ENCODE measurements at places on chromosomes 6 and 20.

- DNase-seq = no peak
Observed at GRCh38 chr20:58634521-58635278, 16.4 kb upstream of the STX16 start.

DNA sequence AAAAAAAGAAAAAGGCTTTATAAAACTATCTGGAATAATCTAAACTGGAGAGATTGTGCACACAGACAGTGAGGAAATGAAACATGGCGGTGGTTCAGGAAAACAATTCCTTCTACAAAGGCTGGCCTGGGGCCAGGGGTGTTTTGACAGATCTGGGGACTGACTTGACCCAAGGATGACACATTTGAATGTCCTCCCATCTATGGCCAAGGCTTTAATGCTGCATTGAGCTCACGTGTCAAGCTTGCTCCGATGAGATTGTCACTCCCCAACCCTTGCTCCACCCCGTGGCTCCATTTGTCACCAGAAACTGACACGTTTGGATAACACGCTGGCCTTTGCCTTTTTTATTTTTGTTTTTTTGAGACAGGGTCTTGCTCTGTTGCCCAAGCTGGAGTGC is 156.1 kb downstream of the ZFP64 start:
- DNase-seq = no peak

DNA sequence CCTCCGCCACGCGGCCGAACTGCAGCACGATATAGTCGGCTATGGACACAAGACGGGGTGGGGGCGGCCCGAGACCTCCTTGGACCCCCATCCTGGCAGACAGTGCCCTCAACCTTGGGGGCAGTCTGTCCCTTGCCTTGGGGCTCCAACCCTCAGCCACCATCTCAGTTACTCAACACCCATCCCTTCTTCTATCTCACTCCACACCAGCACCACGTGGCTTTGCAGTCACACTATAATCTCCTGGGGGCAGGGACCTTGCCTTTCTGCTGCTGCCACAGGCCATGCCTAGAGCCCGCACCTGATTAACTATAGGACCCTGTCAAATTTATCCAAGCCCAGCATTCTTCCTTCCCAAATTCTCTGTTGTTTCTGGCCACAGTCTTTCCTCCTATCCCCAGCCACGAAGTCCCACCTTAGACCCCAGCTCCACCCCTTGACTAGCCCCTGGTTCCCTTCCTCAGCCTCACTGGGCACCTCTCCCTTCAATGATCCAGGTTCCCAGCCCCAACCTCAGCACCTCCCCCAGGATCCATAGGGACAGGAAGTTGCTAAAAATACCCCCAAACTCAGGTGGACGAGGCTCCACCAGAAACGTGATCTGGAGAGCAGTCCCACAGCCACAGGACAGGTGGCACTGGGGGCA is 1.7 kb upstream of the TEAD3 start:
- DNase-seq = peak; percentile 27

GRCh38 chr20:50708845-50709635 is 17.7 kb upstream of the RIPOR3 start:
- no peak for DNase-seq

GRCh38 chr6:143958839-143959399 is 49.1 kb downstream of the PLAGL1 start:
- DNase-seq = no peak

GRCh38 chr6:156123731-156124130 is 653.4 kb upstream of the ARID1B start:
- no peak for DNase-seq

- DNase-seq = no peak
Observed at GRCh38 chr6:69280858-69281257, 516.0 kb downstream of the LMBRD1 start.

DNA sequence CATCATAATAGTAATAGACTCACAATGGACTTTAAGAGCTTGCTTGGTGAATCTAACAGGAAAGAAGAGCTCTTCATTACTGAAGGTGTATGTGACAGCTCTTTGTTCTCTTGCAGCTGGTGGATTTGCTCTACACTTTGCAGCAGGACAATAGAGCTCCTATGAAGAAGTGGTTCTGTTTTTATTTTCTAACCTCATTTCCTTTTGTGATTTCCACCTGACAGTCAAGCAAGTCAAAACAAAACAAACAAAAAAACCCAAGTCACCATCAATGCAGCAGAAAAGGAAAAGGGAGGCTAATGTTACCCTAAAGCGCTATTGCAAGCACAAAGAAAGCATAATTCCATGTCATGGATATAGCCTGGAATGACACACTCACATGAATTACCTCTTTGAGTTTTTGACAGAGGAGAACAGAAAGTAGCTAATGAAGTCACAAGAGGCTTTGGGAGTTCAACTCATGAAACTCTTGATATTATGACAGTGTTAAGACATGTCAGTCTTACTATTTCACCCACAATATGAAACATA is 1188.1 kb downstream of the EPHA7 start:
- no peak for DNase-seq

GRCh38 chr20:21234806-21235483 is 68.2 kb upstream of the XRN2 start:
- DNase-seq = no peak

DNA sequence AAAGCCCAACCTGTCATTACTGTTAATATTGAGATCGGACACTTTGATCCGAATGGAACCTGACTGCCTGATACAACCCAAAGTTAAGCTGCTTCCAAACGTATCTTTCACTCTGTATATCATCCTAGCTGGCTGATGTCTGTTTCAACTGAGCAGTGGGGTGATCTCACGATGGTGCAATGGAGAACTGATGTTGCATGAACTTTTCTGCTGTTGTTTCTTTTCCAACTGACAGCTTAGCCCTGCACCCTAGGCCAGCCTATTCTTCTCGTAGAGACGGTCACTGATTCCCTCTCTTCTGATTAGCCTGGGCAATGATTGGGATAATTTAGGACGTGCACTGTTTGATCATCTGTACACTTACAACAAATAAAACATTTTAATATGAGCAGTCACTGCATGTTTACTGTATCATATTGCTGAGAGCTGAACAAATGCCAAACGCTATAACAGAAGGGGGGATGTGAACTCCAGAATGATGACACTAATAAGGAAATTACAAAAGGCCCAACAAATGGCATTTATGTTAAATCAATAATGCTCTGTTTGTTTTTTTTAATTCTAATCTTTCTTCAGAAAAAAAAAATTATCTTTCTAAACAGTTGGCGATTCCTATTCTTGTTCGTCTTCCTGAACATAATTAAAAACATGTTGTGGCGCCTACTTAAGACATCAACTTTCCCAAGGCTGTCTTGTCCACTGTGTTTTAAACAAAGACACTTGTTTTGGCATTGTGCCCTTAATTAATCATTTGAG is 184.8 kb downstream of the ZNF217 start:
- peak; percentile 11 for DNase-seq

DNA sequence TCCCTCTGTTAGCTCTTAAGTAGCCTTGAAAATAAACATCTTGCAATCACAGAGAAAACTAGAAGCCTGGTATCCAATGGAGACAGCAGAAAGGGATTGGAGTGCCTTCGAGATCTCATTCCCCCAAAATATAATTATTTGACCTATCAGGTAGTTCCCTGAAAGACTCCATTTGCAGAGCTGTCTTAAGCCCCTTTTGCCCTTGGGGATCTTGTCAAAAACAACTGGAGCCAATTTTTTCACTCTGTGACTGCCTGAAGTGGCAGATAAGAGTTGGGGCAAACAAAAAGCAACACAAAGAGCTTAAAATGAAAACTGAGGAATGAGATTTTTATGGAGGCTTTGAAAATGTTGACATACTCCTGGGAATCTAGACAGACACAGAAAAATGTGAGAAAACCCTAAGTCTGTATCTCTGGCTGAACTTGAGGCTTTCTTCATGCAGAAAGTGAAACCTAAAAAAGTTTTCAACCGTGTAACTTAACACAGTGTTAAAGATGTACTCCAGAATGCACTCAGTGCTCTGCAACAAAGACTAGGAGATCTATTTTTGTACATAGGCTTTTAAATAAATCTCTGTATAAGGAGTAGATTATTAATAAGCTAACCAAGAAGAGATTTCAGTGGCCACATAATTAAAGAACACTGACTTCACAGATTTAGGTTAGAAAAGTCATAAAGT is 971.1 kb upstream of the MAN1A1 start:
- peak; percentile 74 for DNase-seq

DNA sequence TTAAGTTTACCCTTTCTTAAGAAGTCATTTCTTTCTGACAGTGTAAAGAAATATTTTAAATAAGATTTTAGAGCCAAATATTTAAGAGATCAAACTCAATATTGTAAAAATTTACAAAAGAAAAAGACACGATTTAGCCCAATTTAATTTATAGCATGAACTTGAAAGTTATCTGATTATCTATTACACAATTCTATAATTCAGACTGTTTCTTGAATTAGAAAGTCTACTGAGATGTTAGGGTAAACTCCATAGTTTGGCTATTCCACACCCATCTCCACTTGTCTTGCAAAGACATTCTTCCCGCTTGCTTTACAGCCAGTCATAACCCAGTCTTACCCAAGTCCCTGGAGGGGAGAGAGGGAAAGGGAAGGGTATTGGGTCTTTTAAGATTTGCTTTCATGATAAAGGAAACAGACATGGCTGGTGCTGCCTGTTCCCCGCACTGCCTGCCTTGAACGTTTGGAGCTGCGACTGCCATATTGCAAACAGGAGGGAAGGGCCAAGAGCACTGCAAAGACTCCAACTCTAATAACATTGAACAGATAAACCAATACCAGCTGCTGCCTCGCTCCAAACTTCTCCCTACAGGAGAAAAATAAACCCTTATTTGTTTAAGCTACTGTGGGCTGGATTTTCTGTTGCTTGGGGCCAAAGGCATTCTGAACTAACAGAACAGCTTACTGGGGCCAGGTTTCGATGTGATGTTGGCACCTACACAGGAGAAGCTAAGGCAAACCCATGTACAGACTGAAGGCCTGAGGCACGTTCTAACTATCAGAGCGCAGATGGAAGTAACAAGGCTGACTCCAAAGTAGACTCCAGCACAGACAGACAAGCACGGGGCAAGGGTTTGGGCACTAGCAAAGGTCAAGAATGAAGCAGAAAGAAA is 552.3 kb upstream of the JARID2 start:
- no peak for DNase-seq

GRCh38 chr6:36542041-36542440 is 5.2 kb downstream of the STK38 start:
- DNase-seq = no peak

- no peak for DNase-seq
Observed at GRCh38 chr6:128251445-128252340, 268.7 kb downstream of the PTPRK start.

GRCh38 chr6:15989397-15989796 is 139.5 kb upstream of the MYLIP start:
- DNase-seq = no peak

GRCh38 chr6:7471171-7471570 is 70.3 kb upstream of the DSP start:
- peak; percentile 79 for DNase-seq

- DNase-seq = no peak
Observed at GRCh38 chr6:69735027-69735426, 61.8 kb downstream of the LMBRD1 start.

- DNase-seq = no peak
Observed at GRCh38 chr20:45780159-45780558, 11.5 kb downstream of the WFDC3 start.

- DNase-seq = no peak
Observed at GRCh38 chr6:71157345-71157744, 131.3 kb upstream of the OGFRL1 start.

DNA sequence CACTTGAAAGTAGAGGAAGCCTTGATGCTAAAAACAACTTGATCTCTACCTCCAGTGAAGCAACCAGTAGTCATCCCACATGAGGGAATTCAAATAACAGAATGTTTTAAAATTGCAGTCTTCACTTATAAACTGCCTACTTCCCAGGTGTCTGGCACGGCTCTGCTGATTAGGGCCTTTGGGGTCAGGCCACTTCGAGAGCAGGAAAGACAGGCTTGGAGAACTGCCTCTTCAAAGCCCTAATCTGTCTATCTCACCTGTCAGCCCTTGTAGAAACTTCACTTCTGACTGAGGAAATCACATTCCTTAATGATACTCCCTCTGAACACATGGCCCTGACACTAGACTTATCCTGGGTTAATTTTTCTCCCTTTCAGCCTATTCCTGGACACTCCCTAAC is 458.6 kb downstream of the TENT5A start:
- no peak for DNase-seq

GRCh38 chr6:21935561-21936028 is 342.0 kb downstream of the SOX4 start:
- peak; percentile 55 for DNase-seq

GRCh38 chr20:56778765-56779195 is 149.7 kb downstream of the TFAP2C start:
- DNase-seq = peak; percentile 3

DNA sequence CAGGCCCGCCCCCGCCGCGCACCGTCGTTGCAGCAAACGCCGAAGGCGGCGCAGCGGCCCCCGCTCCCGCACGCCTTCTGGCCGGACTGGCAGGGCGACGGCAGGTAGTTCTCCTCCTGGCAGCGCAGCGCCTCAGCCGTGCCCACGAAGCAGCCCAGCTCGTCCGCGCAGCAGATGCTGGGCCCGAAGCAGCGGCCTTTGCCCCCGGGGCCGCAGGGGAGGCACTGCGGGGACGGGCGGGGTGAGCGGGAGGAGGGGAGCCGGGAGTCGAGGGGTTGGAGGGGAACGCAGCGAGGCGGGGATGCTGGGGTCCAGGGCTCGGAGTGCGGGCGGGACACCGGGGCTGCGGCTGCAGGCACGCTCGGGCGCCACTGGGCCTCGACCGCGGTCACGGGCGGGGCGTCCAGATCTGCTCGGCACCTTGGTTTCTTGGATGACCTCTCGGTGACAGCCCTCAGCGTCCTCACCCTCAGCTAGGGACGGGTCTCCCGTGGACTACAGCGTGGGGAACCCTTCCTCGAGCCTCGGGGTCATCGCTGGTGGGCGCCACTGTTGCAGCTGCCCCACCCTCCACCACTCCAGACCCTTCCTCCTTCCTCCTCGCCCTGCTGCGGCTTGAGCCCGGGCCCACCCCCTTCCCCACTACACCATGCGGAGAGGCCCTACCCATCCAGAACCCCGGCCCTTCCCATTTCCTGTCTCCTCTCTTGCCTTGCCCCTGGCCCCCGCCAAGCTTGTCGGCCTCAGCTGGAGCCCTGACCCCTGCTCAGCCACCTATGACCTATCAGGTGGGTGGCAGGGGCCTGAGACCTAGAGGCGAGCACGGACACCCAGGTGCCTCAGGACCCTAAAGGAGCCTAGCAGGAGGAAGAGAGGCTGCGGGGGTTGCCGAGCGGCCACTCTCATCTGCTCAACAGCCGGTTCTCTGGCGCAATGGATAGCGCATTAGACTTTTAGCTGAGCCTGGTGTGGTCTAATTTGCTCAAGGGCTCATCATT is 1.3 kb downstream of the AVP start:
- no peak for DNase-seq

DNA sequence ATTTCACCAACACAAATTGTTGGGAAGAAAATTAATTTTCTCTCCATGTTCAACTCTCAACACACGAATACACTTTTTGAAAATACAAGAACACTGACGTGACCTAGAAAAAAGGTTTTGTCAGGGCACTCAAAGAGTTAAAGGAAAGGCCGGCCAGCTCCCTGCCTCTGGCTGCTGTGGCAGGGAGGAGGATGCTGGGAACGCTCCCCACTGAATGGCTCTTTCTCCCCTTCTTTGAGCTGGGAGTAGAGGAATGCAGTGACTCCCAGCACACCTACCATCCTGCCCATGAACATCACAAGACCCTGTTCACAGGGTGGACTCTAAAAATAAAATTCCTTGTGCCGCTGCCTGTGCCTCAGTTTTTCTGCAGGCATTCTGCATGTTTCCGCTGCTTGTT is 47.0 kb downstream of the MAP3K5 start:
- no peak for DNase-seq

Measured in OCI-M1 (cell line).